ENCODE measurements at places on chromosomes 4 and X.

- DNase-seq, result no peak
These were observed 142.2 kb downstream of the HS3ST1 start for GRCh38 chr4:11286533-11286932.

GRCh38 chrX:9907645-9908387 is 59.3 kb upstream of the CLDN34 start:
- no peak for DNase-seq

GRCh38 chrX:15217161-15217560 is 52.7 kb downstream of the ASB9 start:
- DNase-seq, result no peak

DNA sequence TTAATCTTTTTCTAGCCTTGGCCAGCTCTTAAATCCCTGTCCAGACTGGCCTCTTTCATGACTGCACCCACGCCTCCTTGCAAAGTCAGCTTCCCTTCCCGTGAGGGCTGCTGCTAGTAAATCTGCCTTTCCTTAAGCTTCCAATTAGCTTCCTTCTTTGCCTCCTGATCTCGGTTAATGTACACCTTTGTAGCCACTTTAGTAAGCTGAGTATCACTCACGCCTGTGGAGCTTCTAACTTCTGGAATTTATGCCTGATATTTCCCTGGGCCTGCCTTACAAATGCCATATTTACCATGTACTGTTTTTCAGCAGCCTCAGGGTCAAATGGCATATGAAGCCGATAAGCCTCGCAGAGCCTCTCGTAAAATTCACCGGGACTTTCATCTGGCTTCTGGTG is 5.1 kb upstream of the UGT8 start:
- no peak for DNase-seq

GRCh38 chrX:113390531-113390930 is 549.9 kb upstream of the AMOT start:
- no peak for DNase-seq

DNA sequence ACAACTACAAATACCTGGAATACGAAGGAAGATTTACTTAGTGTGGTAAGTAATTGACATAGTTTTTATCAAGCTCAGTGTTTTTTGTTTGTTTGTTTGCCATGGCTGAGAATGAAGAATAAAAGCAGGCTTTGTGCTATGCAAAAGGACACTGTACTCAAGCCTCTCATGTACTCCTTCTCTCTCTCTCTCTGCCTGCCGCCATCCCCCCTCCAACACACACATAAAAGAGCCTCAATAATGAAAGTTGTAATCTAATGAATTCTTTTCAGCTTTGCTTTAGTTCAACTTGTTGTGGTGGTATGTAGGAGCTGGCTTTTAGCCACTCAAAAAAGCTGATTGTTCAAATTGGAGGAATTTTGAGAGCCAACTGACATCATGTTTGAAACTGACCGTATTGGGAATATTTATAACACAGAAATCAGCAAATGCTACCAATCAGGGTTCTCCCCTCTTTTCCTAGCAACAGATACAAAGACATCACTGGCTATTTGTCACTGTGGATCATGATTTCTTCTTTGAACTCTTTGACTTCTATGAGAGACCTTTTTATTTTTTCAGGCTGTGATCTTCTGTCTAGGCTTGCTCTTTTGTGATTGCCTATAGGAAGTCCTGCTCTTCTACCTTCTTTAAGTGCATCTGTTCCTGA is 1148.8 kb downstream of the RAPGEF2 start:
- no peak for DNase-seq

GRCh38 chr4:182600093-182600492 is 317.1 kb downstream of the DCTD start:
- DNase-seq, result no peak

DNA sequence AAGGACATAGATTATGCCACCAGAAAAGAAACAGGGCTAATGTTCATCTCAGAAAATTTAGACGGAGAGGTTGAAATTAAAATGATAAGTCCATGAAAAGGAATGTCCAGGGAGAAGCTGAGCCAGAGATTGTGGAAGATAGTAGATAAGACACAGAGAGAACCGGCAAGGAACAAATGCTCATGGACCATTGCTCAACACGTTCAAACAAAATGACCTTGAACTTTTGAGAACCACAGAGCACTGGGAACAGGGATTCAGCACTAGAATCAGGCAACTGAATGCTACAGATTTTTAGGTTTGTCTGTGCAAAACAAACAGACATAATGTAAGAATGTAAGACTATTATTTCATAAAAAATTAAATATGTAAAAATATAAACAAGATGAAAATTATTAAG is 206.3 kb downstream of the PDGFC start:
- no peak for DNase-seq

DNA sequence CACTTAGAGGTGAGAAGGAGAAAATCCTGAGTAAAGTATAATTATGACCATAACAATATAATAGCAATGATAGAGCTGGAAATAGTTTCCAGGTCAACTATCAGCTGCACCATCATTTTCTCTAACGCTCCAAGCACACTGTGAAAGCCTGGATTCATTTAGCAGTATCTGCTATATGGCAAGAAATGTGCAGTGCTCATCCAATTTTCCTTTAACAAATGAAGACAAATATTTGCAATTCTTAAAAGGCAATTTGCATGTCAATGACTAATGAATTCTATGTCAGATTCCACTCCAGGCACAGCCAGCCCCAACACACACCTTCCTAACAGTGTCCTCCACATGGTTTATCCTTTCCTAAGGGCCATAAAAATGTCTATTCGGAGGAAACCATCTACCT is 12.7 kb downstream of the PRSS12 start:
- DNase-seq, result no peak

DNA sequence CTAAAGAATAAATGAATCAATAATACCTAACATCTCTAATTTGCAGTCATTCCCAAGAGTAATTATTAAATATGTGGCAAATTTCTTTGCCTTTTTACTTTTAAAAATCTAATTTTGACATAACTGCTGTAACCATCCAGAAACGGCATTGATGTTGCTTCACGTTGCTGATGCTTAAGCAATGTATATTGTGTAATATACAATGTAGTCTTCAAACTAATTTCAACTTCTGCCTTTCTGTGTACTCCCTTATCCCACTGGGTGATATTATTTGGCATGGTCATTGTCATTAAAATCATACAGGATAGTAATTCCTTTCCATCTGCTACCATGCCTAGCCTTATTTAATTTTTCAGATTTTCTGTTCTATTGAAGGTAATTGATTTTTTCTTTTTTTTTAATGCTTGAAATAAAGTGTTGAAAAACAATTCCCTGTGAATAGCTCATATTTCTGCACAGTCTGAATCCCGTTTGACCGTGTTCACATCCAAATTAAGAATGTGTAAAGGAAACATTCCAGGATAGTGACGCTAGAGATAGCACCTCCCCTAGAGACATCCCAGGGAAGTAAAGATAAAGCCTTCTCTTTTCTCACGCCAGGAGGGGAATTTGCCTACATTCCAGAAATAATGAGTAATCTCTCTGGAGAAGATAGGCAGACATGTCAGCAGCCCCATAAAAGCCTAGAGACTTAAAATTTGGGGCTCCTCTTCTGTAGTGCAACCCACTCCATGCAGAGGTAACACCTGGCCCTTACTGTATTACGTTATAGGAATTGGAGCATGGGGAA is 8.6 kb downstream of the FAM200B start:
- DNase-seq, result no peak

DNA sequence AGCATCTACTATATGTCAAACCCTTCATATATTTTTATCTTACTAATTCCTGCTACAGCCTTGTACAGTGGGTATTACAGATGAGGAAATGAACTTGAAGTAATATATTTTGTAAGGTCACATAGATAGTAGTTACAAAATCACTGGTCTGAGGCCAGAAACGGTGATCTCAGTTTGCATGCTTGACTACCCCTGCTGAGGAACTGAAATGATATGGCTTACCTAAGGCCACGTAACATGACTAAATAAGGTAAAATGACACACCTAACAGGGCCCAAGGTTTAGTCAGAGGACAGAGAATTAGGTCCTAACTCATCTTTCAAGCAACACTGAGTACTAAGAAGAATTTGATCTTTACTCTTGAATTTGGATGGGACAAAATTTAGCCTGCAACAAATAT is 1.5 kb upstream of the COMMD8 start:
- DNase-seq, result no peak

DNA sequence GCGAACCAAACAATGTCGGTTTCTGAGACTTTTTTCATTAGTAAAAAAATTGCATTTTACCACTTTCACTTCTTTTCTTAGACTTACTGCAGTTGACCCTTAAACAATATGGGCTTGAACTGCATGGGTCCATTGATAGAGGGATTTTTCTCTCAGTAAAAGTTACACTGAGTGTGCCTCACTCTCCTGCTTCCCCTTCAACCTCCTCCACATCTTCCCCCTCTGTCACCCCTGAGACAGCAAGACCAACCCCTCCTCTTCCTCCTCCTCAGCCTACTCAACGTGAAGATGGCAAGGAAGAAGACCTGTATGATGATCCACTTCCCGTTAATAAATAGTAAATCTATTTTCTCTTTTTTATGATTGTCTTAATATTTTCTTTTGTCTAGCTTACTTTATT is 43.4 kb downstream of the TEC start:
- no peak for DNase-seq

- no peak for DNase-seq
These were observed 677 bp upstream of the CENPC start for GRCh38 chr4:67546004-67546356.

DNA sequence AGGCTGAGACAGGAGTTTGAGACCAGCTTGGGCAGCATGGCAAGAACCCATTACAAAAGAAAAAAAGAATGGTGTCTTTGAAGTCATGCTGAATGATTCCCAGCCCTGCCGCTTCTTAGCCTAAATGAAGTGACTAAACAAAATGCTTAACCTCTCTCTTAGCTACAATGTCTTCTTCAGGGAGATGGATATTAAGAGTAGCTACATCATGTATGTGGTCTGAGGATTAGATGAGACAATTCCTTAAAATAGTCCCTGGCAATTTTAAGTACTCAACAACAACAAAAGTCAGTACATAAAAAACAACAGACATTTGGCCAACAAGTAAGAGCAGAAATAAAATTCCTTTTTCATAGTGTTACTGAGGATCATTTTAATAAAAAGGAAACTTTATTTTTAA is 64.3 kb upstream of the COX18 start:
- DNase-seq, result no peak

- DNase-seq, result no peak
These were observed 42.3 kb downstream of the BCOR start for GRCh38 chrX:40055495-40055894.

DNA sequence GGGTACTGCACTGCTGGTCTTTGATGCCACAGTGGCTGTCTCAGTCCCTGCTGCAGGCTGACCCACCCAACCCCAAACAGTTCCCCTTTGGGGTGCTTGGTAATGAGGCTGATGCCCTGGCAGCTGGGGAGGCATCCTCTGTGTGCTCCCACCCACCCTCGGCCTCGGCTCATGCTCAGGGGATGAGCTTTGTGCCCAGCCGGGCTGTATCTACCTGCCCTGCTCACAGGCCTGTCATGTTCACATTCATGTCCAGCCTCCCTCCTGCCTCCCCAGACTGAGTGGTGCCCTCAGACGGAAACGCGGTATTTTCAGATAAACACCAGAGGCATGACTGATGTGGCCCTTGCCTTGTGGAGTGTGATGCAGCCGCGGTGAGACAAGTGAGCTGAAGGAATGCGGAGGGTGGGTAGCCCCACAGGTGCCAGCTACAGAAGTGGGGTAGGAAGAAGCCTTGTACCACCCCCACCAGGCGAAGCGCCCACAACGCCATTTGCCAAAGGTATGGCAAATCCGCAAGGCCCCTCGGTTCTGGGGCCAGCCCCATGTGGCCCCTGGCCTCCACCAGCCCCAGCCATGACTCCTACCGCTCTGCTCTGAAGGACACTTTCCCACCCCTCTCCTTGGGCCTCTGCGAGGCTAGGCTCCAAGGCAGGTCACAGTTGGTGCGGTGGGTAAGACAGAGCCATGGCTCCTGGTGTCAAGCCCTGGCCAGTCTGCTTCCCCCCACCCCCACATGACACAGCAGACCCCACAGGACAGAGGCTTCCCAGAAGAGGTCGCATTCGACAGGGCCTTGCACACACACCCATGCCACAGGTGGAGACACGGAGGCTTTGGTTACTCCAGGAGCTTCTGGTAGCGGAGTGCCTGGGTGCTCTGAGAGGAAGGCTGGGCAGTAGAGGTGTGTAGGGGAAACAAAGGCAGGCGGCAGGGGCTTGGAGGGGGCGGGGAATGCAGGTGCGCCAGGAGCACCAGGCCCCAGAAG is 1.8 kb upstream of the RENBP start:
- DNase-seq, result no peak

DNA sequence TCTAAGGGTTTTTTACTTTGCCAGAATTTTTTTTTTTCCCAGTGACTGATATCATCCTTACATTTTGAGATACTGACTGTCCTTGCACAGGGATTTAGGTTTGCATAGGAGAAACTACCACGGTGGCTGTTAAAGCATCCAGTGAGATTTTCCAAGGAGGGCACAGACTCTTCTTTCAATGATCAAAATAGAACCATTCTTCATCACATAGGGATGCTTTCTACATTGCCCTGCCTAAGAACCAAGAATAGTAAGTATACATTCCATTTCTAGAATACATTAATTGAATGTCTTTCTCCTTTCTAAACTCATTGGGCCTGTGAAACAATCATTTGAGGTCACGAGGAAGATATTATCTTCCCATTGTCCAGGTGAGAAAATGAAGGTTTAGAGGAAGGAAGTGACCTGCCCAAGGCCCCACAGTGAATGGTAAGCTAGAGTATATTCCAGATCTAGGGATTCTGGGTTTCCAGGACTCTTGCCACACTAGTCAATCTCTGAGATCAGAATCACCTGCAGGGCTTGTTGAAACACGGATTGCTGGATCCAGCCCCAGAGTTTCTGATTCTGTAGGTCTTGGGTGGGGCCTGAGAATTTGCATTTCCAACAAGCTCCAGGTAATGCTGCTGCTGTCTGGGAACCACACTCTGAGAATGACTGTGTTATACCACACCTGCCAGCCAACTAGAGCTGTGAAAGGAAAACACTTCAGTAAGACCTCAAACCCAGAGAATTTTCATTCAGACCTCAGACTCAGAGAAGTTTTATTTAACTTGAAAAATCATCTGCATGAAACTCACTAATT is 17.7 kb upstream of the TMEM154 start:
- no peak for DNase-seq

DNA sequence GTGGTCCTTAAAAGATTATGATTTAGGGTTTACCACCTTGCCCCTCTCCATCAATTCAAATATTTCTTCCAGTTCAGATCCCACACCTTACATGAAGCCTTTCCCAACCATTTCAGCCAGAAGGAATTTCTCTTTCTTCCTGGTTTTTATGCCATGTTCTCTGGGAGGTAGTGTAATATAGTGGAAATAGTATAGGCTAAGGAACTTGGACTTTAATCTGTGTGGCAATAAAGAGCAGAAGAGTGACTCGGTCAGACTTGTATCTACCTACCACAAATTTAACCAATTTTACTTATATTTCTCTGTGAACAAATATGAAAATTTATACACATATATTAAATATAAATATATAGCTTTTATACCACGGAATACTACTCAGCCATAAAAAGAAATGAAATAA is 18.4 kb upstream of the CISD2 start:
- no peak for DNase-seq

GRCh38 chrX:118025226-118025625 is 91.4 kb downstream of the KLHL13 start:
- DNase-seq, result no peak
